ENCODE measurements at places on chromosomes 5 and 9.

DNA sequence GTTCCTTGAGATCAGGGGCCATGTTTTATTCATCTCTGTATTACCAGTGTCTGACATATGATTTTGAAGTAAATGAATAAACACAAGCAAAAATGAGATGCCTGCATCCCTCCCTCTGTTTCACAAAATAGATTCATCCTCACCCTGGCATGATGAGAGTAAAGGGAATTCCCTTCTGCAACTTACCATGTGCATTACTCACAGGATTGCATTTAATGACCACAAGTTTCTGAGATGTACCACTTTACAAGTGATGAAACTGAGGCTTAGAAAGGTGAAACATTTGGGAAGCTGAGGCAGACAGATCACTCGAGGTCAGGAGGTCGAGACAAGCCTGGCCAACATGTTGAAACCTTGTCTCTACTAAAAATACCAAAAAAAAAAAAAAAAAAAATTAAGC is 74.2 kb upstream of the TNFSF8 start:
- no peak for DNase-seq

- no peak for DNase-seq
Measured at GRCh38 chr5:110686270-110686669, 40.2 kb downstream of the TMEM232 start.

- no peak for DNase-seq
Measured at GRCh38 chr5:9790276-9790675, 160.1 kb upstream of the TAS2R1 start.

- DNase-seq: no peak
Measured at GRCh38 chr9:101791533-101791932, 53.1 kb upstream of the GRIN3A start.

DNA sequence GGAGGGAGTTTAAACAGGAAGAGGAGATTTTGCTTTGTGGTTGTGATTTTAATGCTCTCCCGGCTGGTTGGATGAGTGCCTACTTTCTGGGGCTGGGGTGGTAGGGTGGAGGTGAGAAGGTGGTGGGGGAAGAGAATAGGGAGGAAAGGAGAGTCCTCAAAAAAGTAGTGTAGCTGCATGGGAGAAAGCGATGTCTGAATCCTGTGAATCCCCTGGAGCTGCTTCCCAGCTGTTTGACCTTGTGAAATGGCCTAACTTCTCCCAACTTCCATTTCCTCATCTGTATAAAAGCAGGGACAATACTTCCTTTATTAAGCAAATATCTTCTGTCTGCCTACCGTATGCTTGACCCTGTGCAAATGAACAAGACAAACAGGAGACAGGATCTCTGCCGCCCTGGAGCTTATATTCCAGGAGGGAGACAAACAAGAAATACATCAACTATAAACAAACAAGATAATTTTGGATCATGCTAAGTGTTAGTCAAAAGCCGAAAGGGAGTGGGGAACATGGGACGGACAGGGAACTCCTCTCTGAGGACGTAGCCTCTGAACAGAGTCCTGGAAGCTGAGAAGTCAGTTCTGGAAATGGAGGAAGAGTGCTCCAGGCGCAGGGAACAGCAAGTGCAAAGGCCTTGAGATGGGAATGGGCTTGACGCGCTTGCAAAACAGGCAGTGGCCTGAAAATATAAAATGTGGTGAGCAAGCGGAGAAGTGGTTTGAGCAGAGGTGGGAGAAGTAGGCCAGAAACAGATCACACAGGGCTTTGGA is 103.5 kb downstream of the SPRY4 start:
- no peak for DNase-seq

- no peak for DNase-seq
Measured at GRCh38 chr9:120899490-120900068, 22.6 kb upstream of the PHF19 start.

DNA sequence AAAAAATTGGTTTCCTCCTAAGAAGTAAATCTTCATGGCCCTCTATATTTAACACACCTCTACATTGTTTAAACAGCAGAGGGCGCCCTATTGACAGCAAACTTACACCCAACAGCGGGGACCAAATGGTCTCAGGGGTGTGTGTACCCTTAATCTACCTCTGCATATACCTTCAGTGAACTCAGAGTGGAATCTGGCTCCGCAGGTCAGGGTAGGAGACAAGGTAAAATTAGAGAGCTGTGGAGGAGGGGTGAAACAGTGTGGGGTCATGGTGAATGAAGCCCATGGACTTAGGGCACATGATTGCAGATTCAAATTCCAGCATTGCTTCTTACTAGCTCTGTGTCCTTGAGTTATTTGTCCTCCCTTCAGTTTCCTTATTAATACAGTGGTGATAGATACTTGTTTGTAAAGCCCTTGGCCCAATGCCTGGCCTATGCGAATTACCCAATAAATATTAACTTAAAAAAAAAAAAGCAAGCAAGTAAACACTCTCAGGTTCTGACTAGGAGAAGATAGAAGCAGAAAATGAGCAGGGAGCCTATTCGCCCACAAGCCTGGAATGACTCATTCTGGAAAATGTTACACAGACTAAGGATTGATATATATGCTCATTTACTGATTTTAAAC is 122.9 kb downstream of the CAVIN4 start:
- DNase-seq: peak; percentile 34

- no peak for DNase-seq
Measured at GRCh38 chr5:80168388-80169028, 87.3 kb downstream of the SERINC5 start.

DNA sequence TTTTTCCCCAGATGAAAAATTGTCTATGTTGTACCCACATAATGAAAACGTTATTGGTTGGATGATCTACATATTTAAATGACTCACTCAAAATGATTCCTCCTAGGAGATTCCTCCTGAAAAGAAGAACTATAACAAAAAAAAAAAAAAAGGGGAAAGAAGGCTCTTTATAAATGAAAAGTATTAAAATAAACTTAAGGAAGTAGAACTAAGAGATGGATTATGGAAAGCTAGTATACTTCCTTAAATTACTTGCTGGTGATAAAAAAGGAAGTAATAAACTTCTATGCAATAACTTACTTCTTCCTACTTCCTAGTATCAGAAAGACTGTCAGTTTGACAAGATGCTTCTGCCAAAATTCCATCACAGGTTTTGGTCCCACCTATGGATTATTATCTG is 1087.7 kb downstream of the CDH12 start:
- DNase-seq: no peak

DNA sequence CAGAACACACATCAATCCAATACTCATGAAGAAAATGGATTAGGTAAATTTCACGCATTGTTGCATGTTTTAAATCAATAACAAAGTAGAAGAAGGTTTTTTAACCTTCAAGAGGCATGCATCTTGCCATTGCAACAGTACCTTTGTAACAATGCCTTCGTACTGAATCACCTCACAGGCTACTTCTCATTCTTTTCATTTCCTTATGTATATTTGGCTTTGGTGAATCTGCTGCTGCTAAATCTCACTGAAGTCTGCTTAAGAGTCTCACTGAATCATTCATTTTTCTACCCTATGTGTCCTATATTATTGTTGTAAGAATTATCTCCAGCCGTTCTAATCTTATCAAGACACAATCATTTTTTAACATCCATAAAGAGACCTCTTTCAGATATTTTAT is 152.5 kb downstream of the CDH10 start:
- DNase-seq: no peak

DNA sequence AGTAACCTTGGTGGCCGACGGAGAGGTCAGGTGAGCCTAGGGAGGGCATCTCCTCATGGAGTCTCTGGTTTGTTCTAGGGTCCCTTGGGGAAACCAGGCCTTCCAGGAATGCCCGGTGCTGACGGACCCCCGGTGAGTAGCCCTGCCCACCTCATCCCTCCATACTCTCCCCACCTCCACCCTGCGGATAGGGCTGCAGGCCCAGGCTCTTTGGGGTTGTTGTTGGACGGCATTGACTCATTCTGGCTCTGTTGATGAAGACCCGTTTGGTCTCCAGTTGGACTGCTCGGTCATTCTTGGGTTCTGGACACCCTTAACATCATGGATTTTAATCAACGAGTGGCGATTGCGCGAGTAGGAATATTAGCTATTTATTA is 112.3 kb upstream of the FCN2 start:
- no peak for DNase-seq

- DNase-seq: no peak
Measured at GRCh38 chr9:114988962-114989599, 58.7 kb upstream of the TNFSF8 start.

GRCh38 chr9:81417941-81418340 is 271.4 kb downstream of the TLE1 start:
- no peak for DNase-seq

GRCh38 chr5:154005648-154006047 is 33.1 kb downstream of the FAM114A2 start:
- no peak for DNase-seq

DNA sequence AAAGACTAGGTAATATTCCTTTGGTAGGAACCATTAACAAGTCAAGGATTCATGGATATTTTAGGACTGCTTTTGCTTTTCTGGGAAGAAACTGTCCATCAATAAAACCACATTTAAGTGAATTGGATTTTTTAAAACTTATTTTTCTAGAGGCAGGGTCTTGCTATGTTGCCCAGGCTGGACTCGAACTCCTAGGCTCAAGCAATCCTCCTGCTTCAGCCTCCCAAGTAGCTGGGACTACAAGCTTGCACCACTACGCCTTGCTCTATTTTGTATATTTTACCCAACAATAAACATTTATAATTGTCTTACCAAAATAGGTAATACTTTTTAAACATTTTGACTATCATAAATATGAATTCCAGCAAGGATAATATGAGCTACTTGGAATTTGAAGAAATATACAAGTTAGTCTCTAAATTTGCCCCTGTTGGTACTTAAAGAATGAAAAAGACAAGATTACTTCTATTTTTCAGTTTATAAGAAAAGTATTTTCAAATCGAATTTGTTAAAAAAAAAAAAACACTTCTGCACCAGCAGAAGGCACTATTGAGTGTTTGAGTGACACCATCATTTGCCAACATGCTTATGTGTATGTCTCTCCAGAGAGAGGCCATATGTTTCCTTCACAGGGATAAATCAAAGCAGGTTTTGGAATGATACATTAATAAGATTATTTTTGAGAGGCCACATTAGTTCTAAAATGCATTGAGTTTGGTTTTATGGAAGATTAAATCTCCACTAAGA is 60.0 kb upstream of the CARTPT start:
- DNase-seq: no peak

DNA sequence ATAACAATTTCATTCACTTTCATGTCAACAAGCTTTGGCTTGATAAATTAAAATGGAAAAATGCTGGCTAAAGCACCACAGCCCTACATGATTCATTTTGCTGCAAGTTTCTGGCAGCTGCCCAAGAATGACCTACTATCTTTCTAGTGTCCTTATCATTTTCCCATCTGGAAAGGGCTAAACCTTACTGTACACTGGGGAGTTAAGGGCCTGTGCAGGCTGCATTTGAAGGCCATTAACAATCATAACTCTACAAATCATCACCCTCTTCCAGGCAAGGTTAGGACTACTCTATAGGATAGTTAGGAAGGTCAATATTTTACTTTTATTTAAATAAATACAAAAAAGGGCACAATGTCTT is 579.7 kb upstream of the ZNF608 start:
- DNase-seq: no peak

GRCh38 chr5:14521748-14522147 is 59.8 kb upstream of the OTULINL start:
- DNase-seq: no peak

DNA sequence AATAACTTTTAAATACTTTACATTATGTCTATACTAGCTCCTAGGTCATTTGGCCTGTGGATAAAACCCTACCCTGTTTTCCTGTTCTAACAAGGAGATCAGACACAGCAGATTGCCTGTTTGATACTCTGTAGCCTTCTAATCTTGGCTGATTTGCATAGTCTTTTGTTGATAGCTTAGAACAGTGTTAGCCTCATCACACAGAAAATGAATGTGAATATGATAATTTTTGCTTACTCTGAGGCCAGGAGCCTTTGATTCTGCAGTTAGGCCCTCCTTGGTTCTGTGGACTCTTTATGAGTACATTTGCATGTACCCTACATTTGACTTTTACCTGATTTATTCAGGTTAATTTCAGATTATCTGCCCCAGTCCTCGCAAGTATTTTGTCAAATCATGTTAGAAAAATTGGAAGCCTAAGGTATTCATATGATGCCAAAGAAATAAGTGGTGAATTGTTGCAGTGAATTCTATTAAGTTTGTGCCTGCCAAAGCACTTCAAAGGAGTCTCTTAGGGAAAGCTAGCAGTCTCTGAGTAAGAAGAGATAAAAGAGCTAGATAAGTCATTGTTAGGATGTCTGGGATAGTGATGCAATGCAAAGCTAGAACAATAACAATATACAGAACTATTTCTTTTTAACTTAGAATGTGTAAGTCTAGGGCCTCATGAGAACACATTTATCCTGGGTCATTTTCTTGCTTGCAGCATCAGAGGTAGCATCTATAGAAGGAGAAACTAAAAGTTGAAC is 56.4 kb downstream of the SCAMP1 start:
- DNase-seq: no peak

DNA sequence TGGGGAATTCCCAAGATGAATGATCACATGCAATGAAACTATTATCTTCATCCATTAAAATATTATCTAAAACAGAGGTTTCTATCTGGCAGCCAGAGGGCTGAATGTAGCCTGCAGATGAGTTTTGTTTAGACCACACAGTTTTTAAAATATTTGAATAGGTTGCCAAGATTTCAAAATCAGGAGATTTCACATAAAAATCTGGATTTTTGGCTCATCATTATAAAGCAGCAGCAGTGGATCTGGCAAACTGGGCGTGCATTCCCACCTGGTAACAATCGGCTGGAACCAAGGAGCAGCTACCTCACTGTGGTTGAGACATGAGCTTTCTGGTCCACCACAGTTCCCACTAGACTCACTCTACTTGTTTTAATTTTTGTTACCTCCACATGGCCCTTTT is 155.1 kb downstream of the BNC2 start:
- no peak for DNase-seq

DNA sequence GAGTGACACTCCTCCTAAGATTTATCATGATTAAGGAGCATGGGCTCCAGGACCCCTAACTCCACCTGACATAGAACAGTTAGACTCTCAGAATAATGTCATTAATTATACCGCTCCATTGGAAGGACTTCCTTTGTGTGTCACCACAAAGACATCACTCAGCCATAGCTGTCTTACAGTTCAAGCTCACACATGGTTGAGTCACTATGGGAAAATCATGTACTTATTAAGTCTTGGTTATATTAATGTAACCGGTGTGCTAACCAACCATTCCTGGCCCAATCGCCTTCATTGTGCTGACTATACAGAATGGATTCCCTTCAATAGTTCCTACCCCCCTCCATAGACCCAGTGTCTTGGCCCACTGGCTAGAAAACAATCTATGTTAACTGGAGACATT is 10.9 kb upstream of the MCCC2 start:
- no peak for DNase-seq

DNA sequence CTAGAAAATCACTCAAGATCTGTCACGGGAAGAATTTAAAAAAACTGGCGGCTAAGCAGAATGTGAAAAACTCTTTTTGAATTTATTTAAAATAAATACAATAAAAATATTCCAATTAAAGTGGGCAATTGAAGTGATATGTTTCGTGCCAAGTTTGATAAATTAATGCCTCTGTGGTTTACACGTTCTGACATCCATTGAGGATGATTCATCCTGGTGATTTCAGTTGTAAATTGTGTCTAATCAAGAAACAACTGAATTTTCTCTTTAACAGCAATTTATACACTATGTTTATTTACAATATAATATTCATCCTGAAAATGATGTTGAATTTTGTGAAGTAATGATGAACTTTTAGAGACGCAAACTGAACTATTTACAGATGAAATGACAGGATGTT is 21.0 kb upstream of the OSMR start:
- DNase-seq: no peak
